Left renal pelvis (tissue), 4 donors: ENCODE measurements at places on chromosomes 7 and 10.
A peak's percentile ranks its signal among the peaks of the same experiment; 100 is the strongest.

DNA sequence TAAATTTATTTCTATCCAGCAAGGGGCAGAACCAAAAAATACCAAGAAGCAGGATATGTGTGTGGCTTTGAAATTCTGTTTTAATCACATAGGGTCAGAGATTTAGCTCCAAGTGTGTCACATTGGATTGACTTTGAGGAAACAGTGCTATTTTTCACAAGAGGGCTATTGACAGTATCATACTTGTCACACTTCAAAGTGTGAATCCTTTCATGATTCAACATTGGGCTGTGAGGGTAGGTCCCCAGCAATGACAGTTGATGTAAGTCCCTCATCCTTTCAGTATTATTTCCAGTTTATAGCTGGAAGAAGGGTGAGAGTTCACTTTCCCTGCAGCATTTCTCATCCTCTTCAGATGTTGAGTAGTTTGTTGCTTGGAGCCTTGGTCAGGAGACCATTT is 7.4 kb downstream of the CCNY start:
- DNase-seq, result no peak

- DNase-seq, result no peak
Observed at GRCh38 chr7:28104811-28105210, 75.8 kb downstream of the JAZF1 start.

DNA sequence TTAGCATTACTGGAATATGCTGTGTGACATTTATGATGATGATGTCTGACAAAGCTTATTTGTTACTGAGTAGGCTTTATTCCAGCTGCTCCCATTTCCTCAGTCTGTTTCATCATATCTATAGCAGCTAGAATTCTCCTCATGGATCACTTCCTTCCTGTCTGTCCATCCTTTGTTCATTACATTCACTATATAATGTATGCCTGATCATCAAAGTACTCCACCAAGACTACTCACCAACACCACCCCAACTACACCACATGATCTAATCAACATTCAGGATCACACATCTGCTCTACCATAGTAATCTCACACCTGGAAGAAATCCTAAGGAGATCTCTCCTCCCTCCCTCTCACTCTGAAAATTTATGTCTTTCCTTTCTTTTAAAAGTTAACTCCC is 61.3 kb downstream of the APBB1IP start:
- DNase-seq, result no peak

DNA sequence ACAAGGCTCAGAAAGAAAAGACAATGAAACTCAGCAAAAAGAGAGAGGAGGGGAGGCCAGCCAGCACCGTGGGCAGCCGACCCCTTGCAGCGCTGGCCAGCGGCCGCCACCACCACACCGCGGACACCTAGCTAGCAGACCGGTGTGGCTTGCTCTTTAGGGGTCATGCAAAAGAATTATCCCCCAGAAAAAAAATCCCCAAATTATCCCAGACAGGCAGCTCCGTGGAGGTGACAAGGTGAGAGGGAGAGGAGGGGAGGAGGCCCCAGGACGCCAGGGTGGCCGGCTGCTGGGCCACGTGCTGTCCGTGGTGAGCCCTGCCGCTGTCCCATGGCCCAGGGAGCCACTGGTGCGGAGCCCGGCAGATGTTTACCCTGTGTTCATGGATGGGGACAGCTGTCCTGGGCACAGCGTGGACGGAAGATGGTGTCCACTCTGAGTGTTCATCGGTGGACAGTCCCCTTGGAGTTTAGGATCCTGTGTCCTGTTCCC is 16.5 kb downstream of the YKT6 start:
- DNase-seq, result no peak

DNA sequence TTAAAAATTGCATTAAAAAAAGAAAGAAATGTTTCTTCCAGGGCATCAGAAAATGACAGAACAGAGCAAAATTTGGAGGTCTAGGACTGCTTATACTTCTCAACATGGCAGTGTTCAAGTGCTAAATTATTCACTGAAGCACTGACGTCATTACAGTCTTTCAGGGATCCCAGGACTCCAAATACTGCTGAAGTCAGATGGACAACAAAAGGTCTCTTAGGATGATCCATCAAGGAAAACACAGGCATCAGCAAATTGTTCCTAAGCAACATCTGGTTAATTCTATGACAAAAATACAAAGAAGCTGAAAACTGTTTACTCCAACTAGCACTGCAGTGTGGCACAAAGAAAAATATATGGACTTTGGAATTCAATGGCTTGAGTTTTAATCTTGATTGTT is 52.1 kb downstream of the PDK4 start:
- DNase-seq, result no peak

DNA sequence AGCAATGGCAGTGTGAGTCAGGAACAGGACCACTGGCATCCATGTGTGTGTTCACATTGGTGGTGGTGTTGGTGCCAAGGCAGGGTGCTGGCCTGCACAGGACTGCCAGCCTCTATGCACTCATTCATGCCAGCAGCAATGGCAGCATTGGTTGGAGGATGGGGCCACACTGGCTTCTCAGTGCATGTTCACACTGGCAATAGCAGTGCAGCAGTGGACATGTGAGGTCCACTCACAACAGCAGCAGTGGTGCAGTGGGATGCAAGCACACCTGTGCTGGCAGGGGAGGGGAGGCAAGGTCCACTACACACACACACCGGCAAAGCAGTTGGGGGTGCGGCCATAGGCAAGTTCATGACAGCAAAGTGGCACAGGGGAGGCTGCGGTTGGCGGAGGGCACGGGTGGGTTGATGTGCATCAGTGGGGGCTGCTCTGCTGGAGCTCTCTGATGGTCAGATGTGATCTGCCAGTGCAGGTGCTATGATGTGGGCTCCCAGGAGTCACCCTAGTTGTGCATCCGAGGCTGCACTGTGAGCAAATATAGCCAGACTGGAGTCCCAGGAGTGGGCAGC is 57.8 kb upstream of the TNKS2 start:
- no peak for DNase-seq

GRCh38 chr7:151676759-151677158 is 157.1 kb upstream of the RHEB start:
- no peak for DNase-seq

GRCh38 chr10:66455304-66455703 is 470.5 kb upstream of the LRRTM3 start:
- no peak for DNase-seq

DNA sequence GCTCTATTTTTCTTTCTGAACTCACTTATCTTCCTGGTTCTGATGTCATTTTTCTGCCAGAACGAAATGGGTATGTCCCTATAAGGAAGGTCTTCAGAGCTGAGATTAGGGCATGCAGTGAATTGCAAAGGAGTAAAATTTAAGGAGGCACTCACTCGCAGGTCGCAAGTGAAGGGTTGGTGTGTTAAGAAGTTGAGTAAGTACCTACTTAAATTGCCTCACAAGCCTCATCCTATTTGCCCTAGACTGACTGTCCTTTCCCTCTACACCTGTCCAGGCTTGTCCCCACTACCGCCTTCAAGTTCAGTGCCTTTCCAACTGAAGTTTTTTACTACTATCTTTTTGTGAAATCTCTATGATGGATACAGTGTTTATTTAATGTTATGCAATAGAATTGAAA is 191.5 kb downstream of the AHR start:
- DNase-seq, result no peak

GRCh38 chr10:94293354-94293753 is 69.4 kb downstream of the NOC3L start:
- peak; percentile 59 for DNase-seq

DNA sequence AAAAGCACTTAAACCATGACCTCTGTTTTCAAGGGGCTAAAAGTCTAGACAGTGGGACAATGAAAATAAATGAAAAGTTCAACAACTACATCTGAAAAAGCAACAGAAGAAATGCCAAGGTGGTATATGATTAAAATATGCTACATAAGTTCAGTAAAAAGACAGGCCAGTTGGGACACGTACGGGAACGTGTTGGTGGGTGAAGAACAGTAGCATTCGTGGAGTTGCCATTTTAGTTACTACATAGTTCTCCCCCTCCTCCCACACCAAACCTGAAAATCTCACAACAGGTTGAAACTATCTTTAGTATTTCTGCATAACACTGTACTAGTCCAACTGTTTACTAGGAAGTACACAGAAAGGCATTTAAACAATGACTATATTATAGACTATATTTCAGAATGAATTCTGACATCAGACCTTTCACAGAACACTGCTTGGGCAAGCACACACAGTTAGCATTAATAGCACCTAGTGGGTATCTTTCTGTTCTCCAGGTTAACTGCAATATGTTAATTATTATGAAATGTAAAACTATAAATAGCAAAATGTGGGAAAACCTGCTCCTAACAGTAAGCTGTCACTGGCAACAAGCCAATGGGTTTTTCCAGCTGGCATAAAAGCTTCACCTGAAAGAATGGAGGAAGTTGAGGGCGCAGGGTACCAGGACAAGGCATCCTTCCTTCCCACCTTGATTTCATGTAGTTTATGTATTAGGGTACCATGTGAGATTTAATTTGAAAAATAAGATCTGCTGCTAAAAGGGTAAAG is 135.0 kb downstream of the STRA8 start:
- DNase-seq, result no peak

DNA sequence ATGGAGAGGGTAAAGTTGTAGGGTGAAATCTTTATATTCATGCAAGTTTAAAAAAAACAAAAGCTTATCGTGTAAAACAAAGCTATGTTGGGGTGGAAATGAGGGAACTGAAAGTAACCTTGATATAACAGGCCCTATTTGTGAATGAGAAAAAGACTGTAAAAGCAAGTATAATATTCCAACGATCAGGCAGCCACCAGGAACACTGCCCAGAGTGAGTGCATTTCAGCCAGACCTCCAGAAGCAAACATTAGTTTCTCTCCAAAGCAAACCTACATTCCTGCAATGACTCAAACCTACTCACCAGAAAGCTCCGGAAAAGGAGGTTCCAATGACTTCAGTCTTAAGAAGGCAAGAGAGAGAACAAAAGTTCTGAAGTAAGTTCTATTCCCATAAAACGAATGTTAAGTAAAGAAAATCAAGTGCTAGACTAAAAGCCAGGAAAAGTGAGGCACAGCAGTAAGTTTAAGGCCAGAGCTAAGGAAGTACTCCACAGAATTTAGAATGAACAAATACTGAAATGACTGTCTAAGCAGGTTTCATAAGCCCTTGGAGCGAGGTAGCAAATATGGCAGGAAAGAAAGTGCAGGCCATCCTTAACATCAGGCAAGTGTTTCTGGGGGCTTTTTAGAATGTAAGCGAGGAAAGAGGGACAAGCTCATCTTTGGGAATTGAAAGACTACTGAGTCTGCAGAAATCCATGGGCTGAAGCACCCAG is 493.1 kb downstream of the XPNPEP1 start:
- no peak for DNase-seq

GRCh38 chr7:128265906-128266300 is 24.8 kb downstream of the LEP start:
- DNase-seq, result no peak

GRCh38 chr7:125427676-125428075 is 498.1 kb upstream of the POT1 start:
- no peak for DNase-seq

GRCh38 chr7:139630643-139631519 is 107.4 kb downstream of the CLEC2L start:
- no peak for DNase-seq
